ENCODE measurements at places on chromosomes 16 and 17.

- no peak overlapping the region for H3K4me3 ChIP-seq
- H3K36me3 ChIP-seq = peaks cover 78% of the 10 kb centered on the region
- peak; percentile 31 for DNase-seq
- no peaks in the 10 kb centered on the region for H3K4me1 ChIP-seq
Measured at GRCh38 chr16:15874745-15875314, 13.6 kb downstream of the CEP20 start.

- H3K27me3 ChIP-seq = no peaks in the 10 kb centered on the region
- no peak overlapping the region for H3K4me3 ChIP-seq
- H3K36me3 ChIP-seq = no peaks in the 10 kb centered on the region
- H3K27ac ChIP-seq = no peak overlapping the region
- H3K4me1 ChIP-seq = peaks cover 8% of the 10 kb centered on the region
Measured at GRCh38 chr17:76547642-76548202, 7.9 kb downstream of the PRCD start.

DNA sequence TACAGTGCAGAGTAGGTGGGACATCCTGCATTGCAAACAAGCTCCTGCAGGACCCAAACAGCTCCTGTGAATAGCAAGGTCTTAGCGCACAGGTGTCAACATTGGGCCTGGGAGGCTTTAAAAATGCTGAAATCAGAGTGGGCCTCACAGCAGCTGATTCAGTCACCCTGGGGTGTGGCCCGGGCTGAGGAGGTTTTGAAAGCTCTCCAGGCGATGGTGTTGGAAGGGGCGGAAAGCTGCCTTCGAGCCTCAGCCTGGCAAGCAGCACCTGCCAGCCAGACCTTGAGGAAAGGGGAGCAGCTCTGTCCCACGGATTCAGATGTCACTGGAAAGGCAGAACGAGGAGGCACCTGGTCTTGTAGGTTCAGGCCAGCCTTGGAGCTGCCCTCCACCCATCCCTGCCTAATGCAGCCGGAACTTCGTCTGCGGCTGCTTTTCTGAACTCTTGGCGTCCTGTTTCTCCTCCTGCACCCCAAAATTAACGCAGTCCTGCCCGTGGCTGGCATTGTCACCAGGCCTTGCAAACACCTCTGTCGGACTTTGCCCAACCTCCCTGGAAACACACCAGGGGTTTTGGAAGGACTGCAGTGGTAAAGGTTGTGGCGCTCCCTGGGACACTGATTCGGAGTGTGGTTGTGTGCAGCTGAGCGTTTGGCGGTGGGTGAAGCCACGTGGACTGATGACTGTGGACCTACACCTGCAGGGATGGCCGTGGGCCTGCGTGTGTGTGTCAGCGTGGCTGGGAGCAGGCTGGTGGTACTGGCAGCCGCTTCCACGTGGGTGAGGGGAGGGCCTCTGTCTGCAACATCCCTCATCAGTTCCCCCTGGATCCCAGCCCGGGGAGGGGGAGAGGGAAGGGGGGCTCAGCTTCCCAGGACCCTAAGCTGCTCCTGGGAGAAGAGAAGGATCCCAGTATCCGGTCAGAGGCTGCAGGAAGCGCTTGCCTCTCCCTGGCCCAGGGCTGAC is 3.4 kb downstream of the NECAB2 start:
- H3K4me3 ChIP-seq = peak overlapping the region; percentile 41
- no peaks in the 10 kb centered on the region for H3K36me3 ChIP-seq
- DNase-seq = no peak
- H3K27me3 ChIP-seq = no peaks in the 10 kb centered on the region

DNA sequence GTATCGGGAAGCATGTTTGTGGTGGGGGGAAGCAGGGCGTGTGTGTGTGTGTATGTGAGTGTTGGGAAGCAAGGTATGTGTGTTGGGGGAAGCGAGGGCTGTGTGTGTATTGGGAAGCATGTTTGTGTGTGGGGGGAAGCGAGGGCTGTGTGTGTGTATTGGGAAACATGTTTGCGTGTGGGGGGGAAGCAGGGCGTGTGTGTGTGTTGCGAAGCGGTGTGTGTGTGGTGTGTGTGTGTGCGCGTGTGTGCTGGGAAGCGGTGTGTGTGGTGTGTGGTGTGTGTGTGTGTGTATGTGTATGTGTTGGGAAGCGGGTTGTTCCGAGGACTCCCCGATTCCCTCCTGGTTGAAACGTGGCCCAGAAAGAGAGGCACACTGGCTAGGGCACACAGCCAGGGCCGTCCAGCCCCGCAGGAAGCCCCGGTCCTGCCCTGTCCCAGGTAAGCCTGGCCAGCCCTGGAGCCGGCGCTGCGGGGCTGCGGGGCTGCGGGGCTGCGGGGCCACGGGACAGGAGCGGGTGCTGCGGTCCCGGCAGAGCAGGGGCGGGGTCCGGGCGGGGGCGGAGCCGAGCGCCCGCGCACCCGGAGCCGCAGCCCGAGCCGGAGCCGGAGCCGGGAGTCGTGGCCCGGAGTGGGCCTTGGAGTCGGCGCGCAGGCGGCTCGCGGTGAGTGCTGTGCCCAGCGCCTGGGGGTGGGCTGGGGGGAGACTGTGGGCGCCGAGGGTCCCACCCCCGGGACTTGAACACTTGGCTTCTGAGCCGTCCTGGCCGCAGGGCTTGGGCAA is at the start of gene NOD2:
Gene NOD2 (plus strand): TSS at position 608 of the 783 bp plus-strand sequence. CDS start 5,890 bp downstream, outside the sequence.
- peaks cover 2% of the 10 kb centered on the region for H3K27me3 ChIP-seq
- H3K36me3 ChIP-seq = no peaks in the 10 kb centered on the region
- peaks cover 11% of the 10 kb centered on the region for H3K4me1 ChIP-seq
- no peak within 1 kb of the TSS for H3K27ac ChIP-seq
- no peak within 1 kb of the TSS for H3K4me3 ChIP-seq

DNA sequence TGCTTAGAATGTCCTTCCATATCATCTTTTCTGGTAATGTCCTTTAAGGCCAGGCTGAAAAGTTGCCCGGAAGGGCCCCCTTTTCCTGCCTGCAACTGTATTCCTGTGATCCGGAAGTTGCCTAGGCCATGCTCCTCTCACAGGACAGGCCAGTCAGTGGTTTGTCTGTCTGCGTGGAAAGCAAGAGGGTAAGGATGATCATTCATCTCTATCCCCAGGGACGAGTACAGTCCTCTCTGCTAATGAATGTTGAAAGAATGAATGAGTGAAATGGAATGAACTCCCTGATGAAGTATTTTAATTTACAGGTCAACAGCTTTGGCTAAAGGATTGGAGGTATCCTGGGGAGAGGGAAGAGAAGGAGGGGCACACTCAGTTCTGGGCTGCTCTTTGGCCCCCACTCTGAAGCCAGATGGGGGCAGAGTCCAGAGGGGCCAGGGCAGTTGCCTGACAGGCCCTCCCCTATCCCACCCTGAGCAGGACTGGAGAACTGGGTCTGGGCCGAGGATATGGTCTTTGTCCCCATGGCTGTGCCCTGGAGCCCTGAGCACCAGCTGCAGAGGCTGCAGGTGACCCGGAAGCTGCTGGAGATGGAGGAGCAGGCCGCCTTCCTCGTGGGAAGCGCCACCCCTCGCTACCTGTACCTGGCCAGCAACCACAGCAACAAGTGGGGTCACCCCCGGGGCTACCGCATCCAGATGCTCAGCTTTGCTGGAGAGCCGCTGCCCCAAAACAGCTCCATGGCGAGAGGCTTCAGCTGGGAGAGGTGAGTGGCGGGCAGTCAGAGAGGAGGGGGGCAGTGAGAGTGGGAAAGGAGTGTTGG is 3.2 kb downstream of the AOC3 start:
- H3K27me3 ChIP-seq = no peaks in the 10 kb centered on the region
- H3K27ac ChIP-seq = no peak overlapping the region
- H3K4me3 ChIP-seq = no peak overlapping the region
- no peak for DNase-seq

DNA sequence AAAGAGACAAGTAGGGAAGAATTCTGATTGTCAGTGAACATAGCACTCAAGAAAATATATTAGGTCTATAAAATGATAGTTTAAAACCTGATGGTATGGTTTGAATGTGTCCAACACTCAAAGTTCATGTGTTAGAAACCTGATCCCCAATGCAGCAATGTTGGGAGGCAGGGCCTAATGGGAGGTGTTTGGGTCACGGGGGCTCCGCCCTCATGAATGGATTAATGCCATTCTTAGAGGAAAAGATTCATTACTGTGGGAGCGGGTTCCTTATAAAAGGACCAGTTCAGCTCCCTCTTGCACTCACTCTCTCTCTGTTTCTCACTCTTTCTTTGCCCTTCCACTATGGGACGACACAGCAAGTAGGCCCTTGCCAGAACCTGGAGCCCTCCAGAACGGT is 41.5 kb upstream of the SLC47A1 start:
- H3K4me1 ChIP-seq = no peaks in the 10 kb centered on the region
- H3K27ac ChIP-seq = no peak overlapping the region
- DNase-seq = no peak

- H3K36me3 ChIP-seq = no peaks in the 10 kb centered on the region
- H3K27me3 ChIP-seq = no peaks in the 10 kb centered on the region
Measured at GRCh38 chr16:83940119-83940518, 12.9 kb upstream of the OSGIN1 start.

GRCh38 chr16:320206-320605 is 32.3 kb downstream of the AXIN1 start:
- H3K4me1 ChIP-seq = no peaks in the 10 kb centered on the region
- DNase-seq = no peak
- H3K36me3 ChIP-seq = peaks cover 31% of the 10 kb centered on the region

DNA sequence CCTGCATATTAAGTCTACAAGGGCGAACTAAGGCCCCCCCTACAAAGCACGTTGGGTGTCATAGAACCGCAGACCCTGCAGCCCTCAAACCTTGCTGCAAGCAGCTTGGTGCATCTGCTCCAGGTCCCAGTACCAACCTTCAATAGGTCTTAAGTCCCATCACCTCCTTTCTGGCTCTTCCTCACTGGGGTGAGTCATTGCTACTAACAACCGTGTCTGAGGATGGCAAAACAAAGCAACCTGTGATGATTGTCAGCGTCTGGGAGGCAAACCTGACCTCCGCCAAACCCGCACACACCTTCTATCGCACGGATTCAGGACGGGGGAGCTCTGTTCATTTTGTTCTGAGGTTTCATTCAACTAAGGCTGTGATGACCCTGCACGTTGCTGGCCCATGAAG is 138.9 kb downstream of the SLC39A11 start:
- no peaks in the 10 kb centered on the region for H3K27me3 ChIP-seq
- no peak for DNase-seq
- H3K4me1 ChIP-seq = peaks cover 7% of the 10 kb centered on the region
- H3K4me3 ChIP-seq = no peak overlapping the region
- no peak overlapping the region for H3K27ac ChIP-seq

DNA sequence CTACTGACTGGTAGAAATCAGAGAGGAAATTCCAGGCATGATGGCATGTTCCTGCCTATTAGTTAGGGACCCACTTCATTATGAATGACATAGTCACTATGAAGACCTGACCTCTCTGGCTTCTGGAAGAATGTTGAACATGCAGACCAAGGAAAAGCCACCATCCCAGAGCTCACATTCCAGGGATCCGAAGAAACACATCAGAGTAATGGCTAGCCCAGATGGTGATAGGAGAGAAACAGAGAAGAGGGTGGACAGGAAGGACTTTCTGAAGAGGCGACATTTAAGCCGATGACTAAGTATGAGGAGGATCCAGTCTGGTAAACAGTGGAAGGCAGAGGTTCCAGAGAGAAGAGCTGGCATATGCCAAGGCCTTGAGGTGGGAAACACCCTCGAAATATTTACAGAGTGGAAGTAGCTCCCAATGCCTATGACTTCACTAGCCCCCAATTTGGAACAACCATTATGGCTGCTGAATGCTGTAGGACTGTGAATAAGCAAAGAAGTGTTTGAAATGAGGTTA is 216.2 kb downstream of the RBFOX1 start:
- no peaks in the 10 kb centered on the region for H3K4me1 ChIP-seq
- no peak for DNase-seq
- H3K36me3 ChIP-seq = no peaks in the 10 kb centered on the region
- no peak overlapping the region for H3K4me3 ChIP-seq
- no peaks in the 10 kb centered on the region for H3K27me3 ChIP-seq

DNA sequence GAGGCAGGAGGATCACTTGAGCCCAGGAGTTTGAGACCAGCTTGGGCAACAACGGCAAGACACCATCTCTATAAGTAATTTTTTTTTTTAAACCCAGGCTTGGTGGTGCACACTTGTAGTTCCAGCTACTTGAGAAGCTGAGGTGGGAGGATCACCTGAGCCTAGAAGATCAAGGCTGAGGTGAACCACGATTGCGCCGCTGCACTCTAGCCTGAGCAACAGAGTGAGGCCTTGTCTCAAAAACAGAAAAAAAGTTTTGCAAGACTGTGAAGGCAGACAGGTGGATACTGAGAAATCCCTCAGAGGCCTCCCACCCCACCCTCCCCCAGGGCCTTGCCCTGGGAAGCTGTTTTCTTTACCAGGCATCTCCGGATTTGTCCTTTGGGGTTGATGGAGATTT is 125.4 kb downstream of the MGAT5B start:
- DNase-seq = no peak
- no peak overlapping the region for H3K4me3 ChIP-seq
- peaks cover 34% of the 10 kb centered on the region for H3K4me1 ChIP-seq
- no peaks in the 10 kb centered on the region for H3K36me3 ChIP-seq
- H3K27ac ChIP-seq = peak overlapping the region; percentile 95

GRCh38 chr16:55002419-55002818 is 71.8 kb downstream of the IRX5 start:
- no peaks in the 10 kb centered on the region for H3K36me3 ChIP-seq
- no peak overlapping the region for H3K4me3 ChIP-seq
- H3K27ac ChIP-seq = no peak overlapping the region
- no peak for DNase-seq

- no peak overlapping the region for H3K27ac ChIP-seq
- DNase-seq = no peak
- H3K4me3 ChIP-seq = no peak overlapping the region
- no peaks in the 10 kb centered on the region for H3K27me3 ChIP-seq
- peaks cover 22% of the 10 kb centered on the region for H3K36me3 ChIP-seq
Measured at GRCh38 chr17:29514792-29515191, 52.0 kb downstream of the ABHD15 start.

DNA sequence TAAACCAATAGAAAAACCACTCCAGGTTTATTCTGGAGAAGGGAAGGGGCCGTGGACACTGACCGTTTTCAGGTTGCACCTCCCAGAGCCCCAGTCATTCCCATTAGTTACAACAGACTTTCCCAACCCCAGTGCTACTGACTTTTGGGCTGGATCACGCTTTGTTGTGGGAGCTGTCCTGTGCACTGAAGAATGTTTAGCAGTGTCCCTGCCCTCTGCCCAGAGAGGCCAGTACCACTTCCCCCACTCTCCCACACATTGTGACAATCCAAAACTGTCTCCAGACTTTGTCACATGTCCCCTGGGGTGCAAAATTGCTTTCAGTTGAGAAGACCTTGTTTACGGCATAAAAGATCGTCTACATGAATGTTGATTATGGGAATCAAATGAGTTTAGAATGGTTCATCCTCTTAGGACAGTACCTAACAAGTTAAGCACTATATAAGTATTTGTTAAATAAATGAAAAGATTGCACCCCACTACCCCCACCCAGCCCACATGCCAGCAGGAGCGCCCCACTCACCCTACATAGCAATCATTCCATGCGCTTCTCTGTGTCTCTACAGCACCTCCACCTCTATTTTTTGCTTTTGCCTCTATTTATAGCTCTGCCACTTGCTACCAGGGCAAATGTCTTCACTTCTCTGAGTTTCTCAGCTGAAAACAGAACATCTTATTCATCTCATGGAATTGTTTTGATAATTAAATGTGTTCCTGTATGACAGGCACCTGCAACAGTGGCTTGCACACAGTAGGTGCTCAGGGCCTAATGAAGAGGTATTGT is 104.9 kb downstream of the AXIN2 start:
- H3K4me3 ChIP-seq = peak overlapping the region; percentile 52
- H3K27me3 ChIP-seq = no peaks in the 10 kb centered on the region
- DNase-seq = no peak
- peaks cover 7% of the 10 kb centered on the region for H3K4me1 ChIP-seq
- H3K27ac ChIP-seq = no peak overlapping the region

GRCh38 chr17:17648762-17649161 is 32.5 kb upstream of the RAI1 start:
- DNase-seq = no peak
- no peak overlapping the region for H3K4me3 ChIP-seq
- H3K27ac ChIP-seq = no peak overlapping the region
- H3K36me3 ChIP-seq = no peaks in the 10 kb centered on the region

GRCh38 chr16:83137326-83137781 is 510.6 kb downstream of the CDH13 start:
- no peak overlapping the region for H3K4me3 ChIP-seq
- peak; percentile 24 for DNase-seq
- H3K27ac ChIP-seq = no peak overlapping the region

Measured in neuronal stem cell (in vitro differentiated cells).